ENCODE measurements at places on chromosomes 7 and 10. TPM values are rescaled to one million over a fixed set of nuclear protein-coding genes. Genes with fewer than 3 reads are reported as not detected.

The C7orf33 gene
- total RNA-seq, result not detected

The MCM10 gene
- total RNA-seq, result 39.3 TPM

DNA sequence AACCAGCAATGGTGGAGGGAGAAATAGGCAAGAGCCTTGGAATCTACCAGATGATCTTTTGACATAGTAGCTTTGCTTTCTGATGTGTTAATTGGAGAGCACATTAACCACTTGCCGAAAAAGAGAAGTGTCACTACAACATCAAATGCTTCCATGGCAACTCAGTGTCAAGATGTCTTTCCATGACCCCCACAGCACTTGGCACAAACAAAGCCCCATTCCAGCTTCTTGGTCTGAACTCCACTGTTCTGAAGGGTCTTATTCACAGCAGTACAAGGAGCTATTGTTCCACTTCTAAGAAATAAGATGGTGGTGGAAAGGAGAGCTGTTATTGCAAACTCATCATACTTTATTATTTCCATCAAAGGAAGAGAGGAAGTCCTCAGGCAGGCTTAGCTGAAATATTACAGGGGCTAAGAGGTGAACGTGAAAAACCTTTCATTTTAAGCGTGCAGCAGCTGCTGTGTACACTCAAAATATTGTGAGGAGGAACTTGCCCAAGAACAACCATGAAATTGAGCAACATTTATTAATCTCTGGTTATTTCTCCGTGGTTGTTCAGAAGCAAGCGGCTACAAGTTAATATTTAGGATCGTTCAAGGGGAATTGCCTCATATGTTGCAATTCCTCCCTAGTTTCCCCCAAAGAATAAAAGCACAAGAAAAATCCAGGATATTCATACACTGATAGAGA is 354.8 kb upstream of the CELF2 start:
- no peak for DNase-seq

The EIF3A gene
- total RNA-seq, result 89.5 TPM

GRCh38 chr7:44914992-44915607 is 29.8 kb upstream of the PURB start:
- no peak for DNase-seq

DNA sequence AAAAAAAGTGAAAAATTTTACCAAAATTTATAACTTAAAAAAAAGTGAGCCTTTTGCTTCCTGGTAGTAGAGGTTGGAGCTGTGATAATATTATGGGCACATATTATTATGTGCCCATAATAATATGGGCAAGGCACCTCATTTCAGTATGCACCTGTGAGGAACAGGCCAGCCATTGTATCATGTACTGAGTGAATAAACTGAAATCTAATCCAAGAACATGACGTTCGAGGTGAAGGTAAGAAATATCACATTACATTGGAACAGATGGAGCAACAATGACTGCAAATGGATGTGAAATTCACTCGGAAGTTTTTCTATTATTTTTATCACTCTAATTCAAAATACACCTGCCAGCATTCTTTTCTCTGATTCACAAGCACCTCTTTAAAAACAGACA is 216.0 kb downstream of the KLF6 start:
- no peak for DNase-seq

DNA sequence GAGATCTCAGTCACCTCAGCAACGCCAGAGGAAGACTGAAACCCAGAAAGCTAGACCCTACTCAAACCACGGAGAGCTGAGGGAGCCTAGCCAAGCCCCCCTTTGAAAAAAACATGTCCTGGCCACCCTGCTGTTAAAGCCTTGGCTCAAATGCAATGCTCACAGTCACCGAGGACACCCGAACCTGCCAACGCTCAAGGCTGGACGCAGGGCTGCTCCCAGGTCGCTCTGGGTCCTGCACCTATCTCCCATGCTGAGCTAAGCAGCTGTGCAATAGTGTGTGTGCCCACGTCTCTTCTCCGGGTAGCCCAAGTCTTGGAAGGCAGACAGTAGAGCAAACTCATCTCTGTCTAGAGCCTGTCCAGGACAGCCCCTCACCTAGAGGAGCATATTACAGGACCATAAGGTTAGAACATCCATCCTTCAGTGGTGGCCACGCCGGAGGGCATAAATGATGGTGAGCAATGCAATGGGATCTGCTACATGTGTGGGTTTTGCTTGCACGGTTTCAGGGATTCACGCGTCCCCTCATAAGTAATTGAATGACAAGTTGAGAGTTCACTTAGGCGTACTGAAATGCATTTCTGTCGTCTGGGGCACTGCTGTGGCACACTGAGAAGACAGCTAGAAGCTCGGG is 94.2 kb upstream of the DDC start:
- DNase-seq, result no peak

The PDLIM1 gene
- 55.6 TPM for total RNA-seq

- DNase-seq, result peak; percentile 43
Observed at GRCh38 chr10:43202657-43203447, 64.0 kb downstream of the RASGEF1A start.

DNA sequence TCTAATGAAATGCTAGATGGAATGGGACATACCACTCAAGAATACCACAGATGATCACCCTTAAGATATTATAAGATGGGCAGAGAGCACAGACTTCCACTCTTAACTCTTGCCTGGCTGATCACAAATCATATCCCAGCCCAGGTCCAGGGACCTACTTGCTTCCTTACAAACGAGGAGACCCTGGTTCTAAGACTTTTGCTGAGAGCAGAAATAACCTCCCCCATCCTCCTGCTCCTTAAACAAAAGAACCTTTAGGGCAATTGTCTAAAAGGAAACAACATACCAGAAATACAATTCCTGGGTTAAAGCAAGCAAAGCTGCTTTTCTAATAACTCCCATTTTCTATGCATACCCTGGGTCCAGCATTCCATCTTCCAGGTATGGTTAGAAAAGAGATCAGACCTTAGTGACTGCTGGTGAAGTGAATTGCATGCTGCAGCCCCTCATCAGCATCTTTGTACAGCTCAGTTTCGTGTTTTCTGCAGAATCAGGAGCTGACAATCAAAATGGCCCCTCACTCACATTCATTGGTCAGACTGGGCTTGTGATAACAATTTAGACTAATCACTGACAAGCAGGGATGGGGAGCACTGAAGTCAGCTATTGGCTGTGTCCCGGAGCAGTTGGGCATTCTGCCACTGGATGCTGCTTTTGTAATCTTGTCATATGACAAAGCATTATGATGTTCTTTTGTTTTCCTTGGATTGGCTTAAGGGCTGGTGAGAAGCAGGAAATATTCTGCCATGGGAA is 14.6 kb downstream of the IFIT3 start:
- DNase-seq, result no peak

- DNase-seq, result no peak
Observed at GRCh38 chr10:77564731-77565589, 72.6 kb downstream of the KCNMA1 start.

DNA sequence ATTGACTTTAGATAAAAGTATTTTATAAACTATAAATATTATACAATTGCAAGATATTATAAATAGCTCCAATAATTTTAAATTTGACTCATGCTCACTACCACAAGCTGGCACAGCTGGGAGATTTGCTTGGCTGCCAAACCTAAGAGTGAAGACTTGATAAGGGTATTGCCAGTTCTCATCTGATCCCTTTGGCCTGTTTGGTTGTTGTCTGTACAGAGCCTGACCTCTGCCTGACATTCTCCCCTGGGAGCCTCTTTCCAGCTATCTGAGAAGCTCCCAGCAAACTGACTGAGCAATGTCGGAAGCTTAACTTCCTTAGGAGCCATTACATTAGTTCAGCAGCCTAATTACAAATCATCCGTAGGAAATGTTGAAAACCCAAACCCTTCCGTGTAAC is 10.2 kb upstream of the LMOD2 start:
- DNase-seq, result no peak

The CPEB3 gene
- total RNA-seq, result 0.82 TPM

- DNase-seq, result no peak
Observed at GRCh38 chr10:121694966-121695643, 96.9 kb upstream of the FGFR2 start.

The CCDC3 gene
- total RNA-seq, result 21.3 TPM

GRCh38 chr7:44257618-44258422 is 57.0 kb downstream of the YKT6 start:
- DNase-seq, result peak; percentile 79

- DNase-seq, result no peak
Observed at GRCh38 chr7:150346922-150347321, 5.5 kb upstream of the RARRES2 start.

DNA sequence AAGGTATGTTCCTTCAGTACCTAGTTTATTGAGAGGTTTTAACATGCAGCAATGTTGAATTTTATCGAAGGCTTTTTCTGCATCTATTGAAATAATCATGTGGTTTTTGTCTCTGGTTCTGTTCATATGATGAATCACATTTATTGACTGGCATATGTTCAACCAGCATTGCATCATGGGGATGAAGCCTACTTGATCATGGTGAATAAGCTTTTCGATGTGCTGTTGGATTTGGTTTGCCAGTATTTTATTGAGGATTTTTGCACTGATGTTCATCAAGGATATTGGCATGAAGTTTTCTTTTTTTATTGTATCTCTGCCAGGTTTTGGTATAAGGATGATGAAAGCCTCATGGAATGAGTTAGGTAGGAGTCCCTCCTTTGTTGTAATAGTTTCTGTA is 204.0 kb upstream of the GNAI1 start:
- no peak for DNase-seq

Measured in SJSA1 (cell line).